ENCODE measurements at places on chromosomes 6 and 20. TPM values are rescaled to one million over a fixed set of nuclear protein-coding genes. Genes with fewer than 3 reads are reported as not detected.

- H3K36me3 ChIP-seq: no peaks in the 10 kb centered on the region
- H3K4me1 ChIP-seq: no peaks in the 10 kb centered on the region
- H3K27ac ChIP-seq: no peak overlapping the region
- H3K4me3 ChIP-seq: no peak overlapping the region
Measured at GRCh38 chr20:60036346-60036745, 78.1 kb downstream of the CDH26 start.

GRCh38 chr6:135088818-135089809, 34.5 kb upstream of the HBS1L start:
- DNase-seq: peak; percentile 65
- peaks cover 61% of the 10 kb centered on the region for H3K4me1 ChIP-seq
- H3K27ac ChIP-seq: no peak overlapping the region
- peak overlapping the region; percentile 13 for H3K4me3 ChIP-seq
- H3K27me3 ChIP-seq: no peaks in the 10 kb centered on the region
- no peaks in the 10 kb centered on the region for H3K36me3 ChIP-seq

DNA sequence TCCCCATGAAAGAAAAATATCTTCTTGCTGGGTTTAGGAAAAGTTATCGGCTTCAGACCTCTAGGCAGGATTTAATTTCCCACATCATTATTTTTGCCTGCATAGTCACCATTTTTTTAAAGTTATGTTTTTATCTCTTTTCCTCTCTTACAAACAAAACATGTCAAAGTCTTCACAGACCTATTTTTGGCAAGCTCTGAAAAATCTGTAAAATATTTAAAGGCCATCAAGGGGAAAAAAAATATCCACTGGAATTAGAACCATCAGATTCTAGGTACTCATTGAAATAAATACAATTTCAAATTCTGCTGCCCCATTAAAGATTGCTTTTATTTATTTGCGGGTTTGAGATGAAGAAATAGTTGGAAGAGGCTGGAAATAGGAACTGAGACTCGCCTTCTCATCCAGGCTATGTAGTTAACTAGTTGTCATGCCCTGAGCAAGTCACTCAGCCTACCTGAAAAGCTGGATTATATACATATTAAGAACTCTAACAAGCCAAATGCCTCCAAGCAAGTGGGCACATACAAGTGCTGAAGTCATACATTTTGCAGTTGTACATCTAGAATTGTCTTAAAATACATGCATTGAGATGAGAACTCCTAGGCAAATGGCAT, 101.7 kb upstream of the SASH1 start:
- H3K4me1 ChIP-seq: no peaks in the 10 kb centered on the region
- no peaks in the 10 kb centered on the region for H3K27me3 ChIP-seq
- no peak overlapping the region for H3K4me3 ChIP-seq
- no peaks in the 10 kb centered on the region for H3K36me3 ChIP-seq

GRCh38 chr6:140970485-140970884, 1162.2 kb upstream of the GJE1 start:
- no peaks in the 10 kb centered on the region for H3K27me3 ChIP-seq
- H3K36me3 ChIP-seq: no peaks in the 10 kb centered on the region
- no peak overlapping the region for H3K27ac ChIP-seq
- no peak overlapping the region for H3K4me3 ChIP-seq
- DNase-seq: no peak
- no peaks in the 10 kb centered on the region for H3K4me1 ChIP-seq

The TPD52L1 gene
- 0.33 TPM for total RNA-seq

The BHLHE23 gene
- total RNA-seq: not detected
